ENCODE measurements at places on chromosomes 3 and 15.

GRCh38 chr3:175426805-175427204 lies 567.7 kb downstream of the NAALADL2 start:
- DNase-seq: no peak

- no peak for DNase-seq
Measured at GRCh38 chr3:81620849-81621248, 140.6 kb downstream of the GBE1 start.

GRCh38 chr3:10703875-10704274 lies 112.2 kb upstream of the SLC6A11 start:
- DNase-seq: no peak

GRCh38 chr3:183385698-183386613 lies 42.5 kb downstream of the MCF2L2 start:
- peak; percentile 88 for DNase-seq

- DNase-seq: no peak
Measured at GRCh38 chr15:49621887-49622286, 1.0 kb downstream of the DTWD1 start.

DNA sequence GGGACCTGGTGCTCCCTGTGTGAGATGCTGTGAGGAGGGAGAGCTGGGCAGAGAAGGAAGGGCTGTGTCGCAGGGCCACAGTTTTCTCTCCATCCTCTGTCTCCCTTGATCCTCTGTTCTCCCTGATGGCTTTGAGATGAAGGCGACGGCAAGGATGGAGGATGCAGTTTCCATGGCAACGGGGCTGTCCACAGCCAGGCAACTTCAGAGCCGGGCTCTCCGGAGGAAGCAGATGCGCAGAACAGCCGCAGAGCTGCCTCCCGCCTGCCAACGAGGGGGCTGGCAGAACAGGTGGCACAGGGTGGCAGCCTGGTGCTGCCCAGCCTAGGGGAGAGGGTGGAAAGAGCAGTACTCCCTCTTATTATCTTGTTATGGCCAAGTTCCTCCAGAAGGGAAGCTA lies 9.9 kb upstream of the GRM2 start:
- DNase-seq: no peak

DNA sequence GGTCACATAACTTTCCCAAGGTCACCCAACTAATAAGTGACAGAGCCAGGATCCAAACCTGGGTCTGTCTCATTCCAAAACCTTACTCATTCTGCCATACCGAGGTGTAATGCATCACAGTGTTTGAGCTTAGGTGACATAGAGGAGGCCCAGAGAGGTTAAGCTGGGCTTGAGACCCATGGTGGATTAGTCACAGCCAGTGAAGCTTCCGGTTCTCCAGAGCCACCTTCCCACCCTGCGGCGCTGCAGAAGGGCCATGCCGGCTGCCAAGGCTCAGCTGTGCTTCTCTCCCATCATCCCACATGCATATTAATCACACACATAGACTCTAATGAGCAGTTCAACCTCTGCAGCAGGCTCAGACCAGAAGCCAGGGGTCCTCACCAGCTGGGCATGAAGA lies 42.2 kb downstream of the SPSB4 start:
- DNase-seq: no peak

GRCh38 chr15:92669432-92669831 lies 13.9 kb upstream of the FAM174B start:
- DNase-seq: no peak

- peak; percentile 67 for DNase-seq
Measured at GRCh38 chr3:58177747-58178527, 32.8 kb downstream of the DNASE1L3 start.

DNA sequence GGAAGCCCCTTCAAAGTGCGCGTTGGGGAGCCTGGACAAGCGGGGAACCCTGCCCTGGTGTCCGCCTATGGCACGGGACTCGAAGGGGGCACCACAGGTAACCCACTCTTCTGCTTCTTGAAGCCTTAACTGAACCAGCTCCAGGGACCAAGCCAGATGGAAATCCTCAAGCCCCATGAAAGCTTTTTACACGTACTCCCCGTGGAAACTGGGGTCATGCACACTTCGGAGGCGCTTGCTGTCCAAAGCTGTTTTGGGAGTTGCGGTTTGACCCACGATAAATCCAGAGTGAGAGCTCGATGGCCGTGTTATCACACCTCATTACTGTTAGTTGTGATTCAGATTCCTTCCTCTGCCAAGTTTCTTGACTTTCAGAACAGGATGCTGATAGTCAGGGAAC lies 47.5 kb downstream of the DNASE1L3 start:
- no peak for DNase-seq

GRCh38 chr3:185362850-185363661 lies at the start of gene MAP3K13:
TSS of gene MAP3K13 (plus strand) at chr3:185363136. CDS start at chr3:185428582, 65,446 bp downstream.
- DNase-seq: peak; percentile 99

DNA sequence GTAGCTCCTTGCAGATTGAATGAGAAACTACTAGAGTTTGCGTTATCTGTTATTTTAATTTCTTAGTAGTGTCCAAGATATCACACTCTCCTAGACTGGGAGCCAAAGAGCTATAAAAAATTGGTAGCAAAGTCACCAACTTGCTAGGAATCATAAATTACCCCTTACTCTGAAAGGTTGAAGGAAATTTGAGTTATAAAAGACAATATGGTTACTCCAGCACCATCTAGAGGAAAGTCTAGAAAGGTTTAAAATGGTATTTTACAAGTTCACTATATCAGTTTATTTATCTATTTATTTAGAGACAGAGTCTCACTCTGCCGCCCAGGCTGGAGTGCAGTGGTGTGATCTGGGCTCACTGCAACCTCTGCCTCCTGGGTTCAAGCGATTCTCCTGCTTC lies 121.6 kb downstream of the RBPMS2 start:
- DNase-seq: no peak

- no peak for DNase-seq
Measured at GRCh38 chr3:192170031-192170430, 557.3 kb downstream of the FGF12 start.

DNA sequence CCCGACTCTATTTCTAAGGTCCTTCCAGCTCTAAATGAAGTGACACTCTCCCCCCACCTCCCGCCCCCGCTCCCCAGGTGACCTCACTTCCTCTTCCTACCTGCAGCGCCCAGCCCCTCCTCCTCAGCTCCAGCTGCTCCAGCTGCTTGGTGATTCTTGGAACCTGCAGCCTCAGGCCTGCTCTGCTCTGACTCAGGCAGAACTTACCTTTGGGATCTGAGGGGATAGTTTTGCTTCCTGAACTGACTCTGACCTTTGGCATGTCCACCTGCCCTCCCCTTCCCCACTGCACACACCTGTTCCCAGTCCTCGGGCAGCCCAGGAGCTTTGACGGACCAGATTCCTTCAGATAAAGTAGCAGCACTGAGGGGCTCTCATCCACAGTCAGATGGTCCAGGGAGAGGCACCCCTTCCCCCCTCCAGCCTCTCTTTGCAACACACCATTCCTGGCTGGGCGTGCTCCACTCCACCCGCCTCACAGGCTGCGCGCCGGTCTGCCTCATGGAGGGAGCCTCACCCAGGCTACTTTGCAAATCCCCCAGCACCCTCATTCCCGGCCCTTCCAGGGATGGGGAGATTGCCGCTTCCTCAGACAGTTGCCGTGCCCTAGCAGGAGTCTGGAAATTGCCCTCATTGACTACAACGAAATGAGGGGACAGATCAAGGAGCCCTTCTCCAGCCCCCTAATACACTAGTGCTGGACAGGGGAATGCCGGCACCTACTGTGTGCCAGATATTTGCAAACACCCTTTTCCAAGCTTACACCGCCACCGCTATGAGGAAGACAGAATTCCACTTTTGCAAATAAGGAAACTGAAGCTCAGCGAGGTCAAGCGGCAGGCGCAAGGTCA lies 692 bp upstream of the C15orf39 start:
- DNase-seq: peak; percentile 79

DNA sequence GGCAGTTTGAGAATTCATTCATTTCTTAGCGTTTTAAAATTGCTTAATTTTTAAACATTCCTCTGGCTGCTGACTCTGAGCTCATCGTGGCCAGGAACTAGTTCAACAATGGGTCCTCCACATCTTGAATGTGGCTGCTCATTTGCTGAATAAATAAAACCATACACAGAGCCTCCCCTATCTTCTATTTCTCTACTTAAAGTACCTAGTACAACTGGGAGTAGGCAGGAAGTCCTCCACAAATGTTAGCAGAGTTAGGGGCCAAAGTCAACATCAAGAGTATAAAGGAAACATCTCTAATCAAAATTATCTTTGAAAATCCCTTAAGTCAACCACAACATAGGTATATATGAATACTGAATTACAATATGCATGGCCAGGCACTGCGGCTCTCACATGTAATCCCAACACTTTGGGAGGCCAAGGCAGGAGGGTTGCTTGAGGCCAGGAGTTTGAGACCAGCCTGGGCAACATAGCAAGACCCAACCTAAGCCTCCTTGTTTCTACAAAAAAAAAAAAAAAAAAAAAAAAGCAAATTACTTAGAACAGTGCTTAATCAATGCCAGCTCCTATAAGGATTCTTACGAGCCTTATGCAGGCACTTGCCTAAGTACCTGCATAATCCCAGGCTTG lies 57.5 kb upstream of the LMOD3 start:
- DNase-seq: no peak

DNA sequence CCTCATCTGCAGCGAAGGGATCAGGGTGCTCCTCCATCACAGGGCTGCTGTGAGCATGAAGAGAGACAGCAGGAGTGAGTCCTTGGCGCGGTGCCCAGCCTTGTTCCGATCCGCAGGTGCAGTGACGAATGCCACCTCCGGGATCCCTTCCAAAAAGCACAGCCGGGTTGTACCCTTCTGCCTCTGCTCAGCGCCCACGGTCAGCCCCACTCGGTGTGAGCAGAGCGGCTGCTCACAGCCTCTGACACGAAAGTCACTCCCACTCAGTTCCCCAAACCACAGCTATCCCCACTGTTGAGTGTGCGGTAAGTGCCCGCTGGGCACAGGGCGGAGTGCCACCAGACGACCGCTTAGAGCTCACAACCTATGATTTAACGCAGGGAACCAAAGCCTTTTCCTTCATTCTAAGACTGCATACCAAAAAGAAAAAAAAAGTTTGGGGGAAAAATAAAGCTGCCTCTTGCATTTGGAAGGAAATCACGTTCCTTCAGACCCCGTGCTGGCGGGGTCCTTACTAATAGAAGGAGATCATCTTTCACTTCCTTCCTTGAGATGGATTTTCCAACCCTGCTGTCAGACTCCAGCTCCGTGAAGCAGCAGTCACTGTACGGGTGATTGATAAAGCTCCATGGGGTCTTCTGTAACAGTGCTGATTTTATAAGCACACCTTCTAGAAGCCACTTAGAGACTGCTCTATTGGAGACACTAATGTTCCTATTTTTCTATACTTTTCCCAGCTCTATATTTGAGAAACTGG lies 34.7 kb upstream of the TUBGCP5 start:
- DNase-seq: peak; percentile 89

- no peak for DNase-seq
Measured at GRCh38 chr3:191473661-191474198, 12.8 kb downstream of the PYDC2 start.

- no peak for DNase-seq
Measured at GRCh38 chr3:100766069-100766468, 56.8 kb downstream of the TFG start.

- DNase-seq: no peak
Measured at GRCh38 chr3:26015752-26016151, 225.9 kb downstream of the OXSM start.
